ENCODE measurements at places on chromosomes 11 and 22.

GRCh38 chr11:134260503-134260902, 7.1 kb downstream of the ACAD8 start:
- DNase-seq = no peak

DNA sequence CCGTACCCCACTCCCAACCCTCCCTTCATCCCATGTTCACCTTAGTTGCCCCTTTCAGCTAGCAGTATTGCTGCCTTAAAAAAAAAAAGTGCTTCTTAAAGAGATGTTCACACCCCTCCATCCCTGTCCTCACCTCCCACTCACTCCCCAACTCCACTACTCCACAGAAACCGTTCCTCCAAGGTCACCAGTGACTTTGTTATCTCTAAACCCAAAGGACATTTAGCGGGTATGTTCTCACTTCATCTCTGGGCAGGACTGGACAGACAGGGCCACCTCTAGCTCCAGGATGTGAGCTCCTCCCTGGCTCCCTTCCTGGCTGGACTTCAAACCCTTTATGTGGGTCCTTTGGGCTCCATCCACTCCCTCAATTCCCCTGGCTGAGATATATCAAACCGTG, 6.4 kb upstream of the RCOR2 start:
- no peak for DNase-seq

GRCh38 chr11:36019005-36019596, 75.2 kb downstream of the LDLRAD3 start:
- no peak for DNase-seq

DNA sequence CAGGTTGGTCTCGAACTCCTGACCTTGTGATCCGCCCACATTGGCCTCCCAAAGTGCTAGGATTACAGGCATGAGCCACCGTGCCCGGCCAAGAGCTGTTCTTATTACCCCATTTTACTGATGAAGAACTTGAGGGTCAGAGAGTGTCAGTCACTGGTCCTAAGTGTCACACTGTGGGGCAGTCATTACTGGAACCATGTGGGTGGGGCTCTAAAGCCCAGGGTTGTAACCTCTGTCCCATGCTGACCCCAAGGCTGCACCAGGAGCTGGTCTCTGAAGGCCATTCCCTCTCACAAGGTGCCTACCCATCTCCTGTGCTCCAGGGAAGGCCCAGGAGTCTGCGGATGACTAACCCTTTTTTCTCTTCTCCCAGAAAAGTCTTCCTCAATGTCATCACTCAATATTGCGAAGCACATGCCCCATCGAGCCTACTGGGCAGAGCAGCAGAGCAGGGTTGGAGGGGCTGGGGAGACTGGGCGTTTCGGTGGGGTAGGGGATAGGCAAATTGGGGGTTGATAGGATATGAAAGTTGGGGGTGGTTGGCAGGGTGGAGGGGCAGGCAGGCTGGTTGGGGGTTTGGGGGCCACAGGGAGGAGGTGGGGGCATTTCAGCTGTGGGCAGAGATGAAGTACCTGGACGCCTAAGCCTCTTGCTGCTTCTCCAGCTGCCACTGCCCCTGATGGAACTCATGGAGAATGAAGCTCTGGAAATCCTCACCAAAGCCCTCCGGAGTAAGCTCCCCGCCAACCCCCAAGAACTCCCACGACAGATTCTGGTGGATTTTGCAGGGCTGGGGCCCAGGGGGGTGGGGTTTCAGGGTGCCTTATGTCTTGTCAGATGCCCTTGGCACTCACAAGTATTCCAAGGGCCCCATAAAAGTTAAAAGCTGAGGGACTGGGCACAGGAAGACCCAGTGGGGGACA, 2.0 kb upstream of the ESRRA start:
- no peak for DNase-seq

GRCh38 chr22:27283714-27284113, 517.8 kb downstream of the MN1 start:
- no peak for DNase-seq

DNA sequence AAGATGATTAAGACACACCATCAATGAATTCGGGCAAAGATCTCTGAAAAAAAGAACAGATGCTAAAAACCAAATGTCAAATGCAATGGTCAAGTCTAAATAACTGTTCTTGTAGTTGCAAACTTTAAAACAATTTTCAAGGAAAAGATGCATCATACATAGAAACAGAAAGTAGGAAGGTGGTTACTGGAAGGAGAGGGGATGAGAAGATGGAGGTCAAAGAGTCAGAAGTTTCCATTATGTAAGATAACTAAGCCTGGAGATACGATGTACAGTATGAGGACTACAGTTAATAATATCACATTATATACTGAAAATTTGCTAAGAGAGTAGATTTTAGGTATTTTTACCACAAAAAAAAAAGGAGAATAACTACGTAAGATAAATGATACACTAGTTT, 27.1 kb downstream of the CWF19L2 start:
- no peak for DNase-seq

GRCh38 chr11:60931917-60932316, 7.7 kb downstream of the TMEM132A start:
- DNase-seq = no peak

DNA sequence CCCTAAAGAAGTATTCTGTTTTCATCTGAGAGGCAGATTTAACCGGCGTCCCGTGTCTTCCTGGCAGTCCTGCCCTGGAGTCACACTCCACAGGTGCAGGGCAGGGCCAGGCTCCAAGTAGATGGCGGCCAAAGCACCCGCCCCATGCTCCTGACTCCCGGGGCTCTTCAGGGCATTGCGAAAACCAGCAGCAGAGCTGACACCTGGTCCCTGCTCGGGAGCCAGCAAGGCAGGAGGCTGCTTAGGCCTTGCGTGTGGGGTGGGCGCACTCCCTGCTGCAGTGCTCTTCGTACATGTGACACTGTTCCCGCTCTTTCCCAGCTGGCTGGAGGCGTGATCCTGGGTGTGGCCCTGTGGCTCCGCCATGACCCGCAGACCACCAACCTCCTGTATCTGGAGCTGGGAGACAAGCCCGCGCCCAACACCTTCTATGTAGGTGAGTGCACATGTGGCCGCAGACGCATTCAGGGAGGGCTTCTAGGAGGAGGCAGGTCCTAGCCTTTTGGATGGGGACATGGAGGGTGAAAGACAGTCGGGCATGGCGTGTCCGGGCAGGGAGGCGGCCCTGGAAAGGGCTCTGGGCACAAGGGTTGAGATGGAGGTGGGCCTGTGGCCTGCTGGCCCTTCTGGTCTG, 10.3 kb upstream of the TSSC4 start:
- no peak for DNase-seq

GRCh38 chr11:74450318-74450717, 17.0 kb downstream of the KCNE3 start:
- no peak for DNase-seq

DNA sequence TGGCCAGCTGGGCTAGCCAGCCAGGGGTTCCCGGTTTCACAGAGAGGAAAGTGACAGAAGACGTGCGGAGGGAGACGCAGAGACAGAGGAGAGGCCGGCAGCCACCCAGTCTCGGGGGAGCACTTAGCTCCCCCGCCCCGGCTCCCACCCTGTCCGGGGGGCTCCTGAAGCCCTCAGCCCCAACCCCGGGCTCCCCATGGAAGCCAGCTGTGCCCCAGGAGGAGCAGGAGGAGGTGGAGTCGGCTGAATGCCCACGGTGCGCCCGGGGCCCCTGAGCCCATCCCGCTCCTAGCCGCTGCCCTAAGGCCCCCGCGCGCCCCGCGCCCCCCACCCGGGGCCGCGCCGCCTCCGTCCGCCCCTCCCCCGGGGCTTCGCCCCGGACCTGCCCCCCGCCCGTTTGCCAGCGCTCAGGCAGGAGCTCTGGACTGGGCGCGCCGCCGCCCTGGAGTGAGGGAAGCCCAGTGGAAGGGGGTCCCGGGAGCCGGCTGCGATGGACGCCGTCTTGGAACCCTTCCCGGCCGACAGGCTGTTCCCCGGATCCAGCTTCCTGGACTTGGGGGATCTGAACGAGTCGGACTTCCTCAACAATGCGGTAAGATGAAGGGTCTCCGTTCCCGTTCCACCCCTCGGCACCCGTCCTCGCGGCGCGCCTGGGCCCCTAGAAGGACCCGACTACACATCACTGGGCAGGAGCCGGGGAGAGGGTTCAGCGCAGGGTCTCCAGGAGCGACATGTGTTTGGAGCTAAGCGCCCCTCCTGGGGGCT, at the start of gene CREB3L1:
TSS of gene CREB3L1 (plus strand) at position 41 of the 765 bp plus-strand sequence. CDS start at position 491, 450 bp downstream.
- DNase-seq = no peak

GRCh38 chr11:28043930-28044709, 63.8 kb downstream of the KIF18A start:
- DNase-seq = no peak

DNA sequence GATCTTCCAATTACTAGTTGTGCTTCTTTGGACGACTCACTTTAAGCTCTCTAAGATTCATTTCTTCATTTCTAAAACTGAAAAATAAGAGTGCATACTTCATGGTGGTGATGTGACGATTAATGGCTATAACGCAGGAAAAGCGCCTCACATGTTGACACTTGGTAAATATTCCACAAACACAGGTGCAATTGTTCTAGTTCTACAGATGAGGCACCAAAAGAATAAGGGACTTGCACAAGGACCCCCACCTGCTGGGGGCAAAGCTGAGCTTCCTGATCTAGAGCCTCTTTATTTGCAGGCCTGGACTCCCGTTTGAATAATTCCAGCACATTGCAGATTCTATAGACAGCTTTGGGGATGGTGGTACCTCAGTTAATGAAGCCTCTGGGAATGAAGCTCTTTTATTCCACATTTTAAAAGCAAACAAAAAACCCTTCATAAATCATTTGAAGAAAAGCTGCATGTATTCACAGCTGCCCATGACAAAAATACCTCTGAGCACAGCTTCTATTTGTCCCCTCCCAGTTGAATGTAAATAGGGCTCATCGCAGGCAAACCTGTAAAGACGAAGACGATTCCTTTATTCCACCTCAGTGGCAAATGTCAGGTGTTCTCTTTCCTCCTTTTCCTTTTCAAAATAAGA, 14.9 kb upstream of the CADM1 start:
- no peak for DNase-seq

- DNase-seq = peak; percentile 80
Measured at GRCh38 chr11:65611028-65611757, 2.8 kb downstream of the MAP3K11 start.

GRCh38 chr11:13152736-13153541, 124.7 kb upstream of the BMAL1 start:
- DNase-seq = no peak

DNA sequence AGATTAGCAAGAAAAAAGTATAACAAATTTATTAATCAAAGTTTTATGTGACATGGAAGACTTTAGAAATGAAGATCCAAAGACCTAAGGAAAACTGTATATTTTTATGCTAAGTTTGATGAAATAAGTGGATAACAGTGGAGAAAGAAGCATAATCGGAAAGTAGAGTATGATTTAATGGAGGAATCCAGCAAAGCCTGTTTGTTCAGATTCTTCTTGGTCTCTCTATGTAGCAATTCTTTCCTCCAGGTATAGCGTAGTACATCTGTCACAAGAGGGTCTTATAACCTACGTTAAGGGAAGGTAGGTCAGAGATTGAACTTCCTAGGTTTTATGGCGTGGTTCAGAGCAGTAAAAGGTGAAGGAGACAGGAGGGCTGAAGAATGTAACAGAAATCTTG, 600.6 kb upstream of the CHORDC1 start:
- DNase-seq = no peak

DNA sequence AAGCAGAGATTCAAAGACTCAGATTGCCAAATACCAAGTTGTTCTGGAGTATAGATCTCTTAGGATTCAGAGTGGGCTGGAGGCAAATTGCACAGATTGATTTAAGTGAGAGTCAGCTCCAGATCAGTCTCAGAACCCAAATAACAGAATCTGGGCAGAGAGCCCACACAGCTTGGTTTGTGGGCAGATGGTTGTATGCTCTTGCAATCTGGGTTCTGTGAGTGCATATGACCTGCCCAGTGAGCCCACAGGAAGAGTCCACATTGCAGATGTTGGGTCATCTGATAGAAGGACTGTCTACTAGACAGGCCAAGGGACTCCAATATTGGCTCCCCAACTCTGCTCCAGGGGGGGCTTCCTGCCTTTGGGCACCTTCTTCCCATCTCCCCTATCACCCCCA, 65.9 kb downstream of the ADAMTS15 start:
- DNase-seq = no peak

DNA sequence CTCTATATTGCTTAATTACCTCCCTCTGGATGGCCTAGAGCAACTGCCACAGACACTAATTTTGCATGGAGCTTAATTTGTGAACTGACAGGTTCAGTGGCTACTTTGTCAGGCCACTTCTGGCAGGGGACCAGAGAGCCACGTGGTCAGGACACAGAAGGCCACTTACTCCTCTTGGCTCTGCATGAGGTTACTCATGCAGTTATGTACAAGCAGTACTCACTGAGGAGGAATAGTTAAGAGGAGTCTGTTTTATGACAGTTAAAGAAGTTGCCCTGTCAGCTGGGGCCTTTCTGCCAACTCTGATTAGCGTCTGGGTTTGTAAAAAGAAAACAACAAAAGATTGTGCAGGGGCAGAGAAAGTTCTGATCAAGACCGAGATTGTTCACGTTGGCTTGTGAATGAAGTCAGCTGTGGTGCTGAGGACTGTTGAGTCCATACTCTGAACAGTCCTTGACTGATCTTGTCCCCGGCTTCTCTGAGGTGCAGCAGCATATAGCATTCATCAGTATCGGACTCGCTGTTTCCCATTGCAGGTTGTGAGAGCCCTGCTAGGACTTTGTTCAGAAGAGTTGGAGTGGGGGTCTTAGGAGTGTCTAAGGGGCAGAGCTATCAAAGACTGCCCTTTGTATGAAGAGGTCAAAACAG, 41.4 kb downstream of the PPFIBP2 start:
- no peak for DNase-seq

DNA sequence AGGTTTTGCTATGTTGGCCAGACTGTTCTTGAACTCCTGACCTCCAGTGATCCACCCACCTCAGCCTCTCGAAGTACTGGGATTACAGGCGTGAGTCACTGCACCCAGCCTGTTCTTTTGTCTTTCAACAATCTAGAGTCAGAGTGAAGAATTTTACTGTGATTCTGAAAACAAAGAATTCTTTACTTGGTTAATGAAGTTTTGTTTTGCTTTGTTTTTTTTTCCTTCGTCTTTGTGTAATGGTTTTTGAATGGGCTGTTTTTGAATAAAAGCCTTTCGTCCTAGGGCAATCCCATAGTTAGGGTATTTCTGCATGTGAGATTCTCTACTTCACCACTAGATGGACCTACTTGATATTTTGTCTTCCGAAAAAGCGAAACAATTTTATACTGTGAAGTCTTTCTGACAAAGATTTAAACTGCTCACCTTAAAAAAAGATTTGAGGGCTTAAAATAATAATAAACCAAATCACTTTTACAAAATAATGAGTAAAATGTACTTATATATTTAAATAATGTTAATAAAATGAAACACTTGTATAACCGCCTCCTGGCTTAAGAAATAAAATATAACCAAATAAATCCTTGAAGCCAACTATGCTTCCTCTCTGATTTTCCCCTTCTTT, 43.4 kb upstream of the SC5D start:
- DNase-seq = no peak

DNA sequence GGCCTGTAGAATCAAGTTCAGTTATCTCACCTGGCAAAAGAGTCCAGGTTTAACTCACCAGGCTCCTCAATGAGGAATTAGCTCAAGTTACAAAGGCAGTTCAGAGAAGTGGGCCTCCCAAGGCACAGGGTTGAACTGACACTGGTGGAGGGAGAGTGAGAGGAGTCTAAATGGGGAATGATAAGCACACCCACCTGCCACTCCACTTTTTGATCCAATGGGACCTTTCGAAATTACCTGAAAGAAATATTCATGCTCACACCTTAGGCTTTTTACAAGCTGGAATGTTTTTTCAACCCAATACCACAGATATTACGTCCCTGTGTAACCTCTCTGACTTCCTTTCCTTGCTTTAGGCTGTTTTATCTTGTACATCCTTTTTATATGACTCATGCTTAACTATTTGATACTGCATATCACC, 642.7 kb upstream of the TENM4 start:
- no peak for DNase-seq

Measured in CD14-positive monocyte (primary cell).